Heart right ventricle (tissue), 16 donors: ENCODE measurements at places on chromosomes 3 and 15. TPM values are rescaled to one million over a fixed set of nuclear protein-coding genes. Genes with fewer than 3 reads are reported as not detected.
A peak's percentile ranks its signal among the peaks of the same experiment; 100 is the strongest.

The XCR1 gene
- total RNA-seq = not detected

The CCR2 gene
- total RNA-seq = 0.30 TPM

The GUCA1C gene
- 0.56 TPM for total RNA-seq

DNA sequence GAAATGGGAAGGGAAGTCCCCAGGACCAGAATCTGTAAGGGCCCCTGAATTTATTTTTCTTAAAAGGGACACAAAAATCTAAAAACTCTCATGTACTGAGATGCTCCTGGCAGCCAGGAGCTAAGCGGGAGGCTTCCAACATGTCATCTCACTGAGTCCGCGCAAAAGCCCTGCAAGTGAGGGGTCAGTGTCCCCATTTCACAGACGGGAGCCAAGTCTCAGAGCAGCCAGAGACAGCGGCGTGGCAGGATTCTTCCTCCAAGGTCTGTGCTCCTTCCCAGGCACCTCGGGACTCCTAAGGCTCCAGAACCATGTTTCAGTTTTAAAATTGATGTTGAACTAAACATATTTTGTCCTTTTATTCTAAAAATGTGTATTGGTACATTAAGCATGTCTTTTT lies 114.8 kb downstream of the ADCY5 start:
- H3K27ac ChIP-seq = peak overlapping the region; percentile 92
- no peaks in the 10 kb centered on the region for H3K36me3 ChIP-seq
- no peak for DNase-seq

DNA sequence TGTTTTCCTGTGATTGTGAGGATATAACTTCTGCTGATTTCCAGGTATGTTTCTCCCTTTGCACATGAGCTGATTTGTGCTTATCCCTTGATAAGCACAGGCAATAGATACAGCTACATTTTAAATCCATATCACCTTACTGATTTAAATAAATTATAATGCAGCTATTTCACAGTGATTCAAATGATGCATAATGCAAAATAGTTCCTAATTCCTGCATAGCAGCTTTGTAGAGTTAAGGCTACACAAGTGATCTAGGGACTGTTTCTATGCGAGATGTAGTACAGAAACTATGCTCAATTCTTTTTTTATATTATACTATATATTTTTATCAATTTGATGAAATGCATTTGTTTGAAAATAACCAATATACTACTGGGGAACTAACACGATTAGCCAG lies 334.2 kb downstream of the LRTM1 start:
- no peak overlapping the region for H3K4me3 ChIP-seq
- no peak for DNase-seq
- H3K27me3 ChIP-seq = no peaks in the 10 kb centered on the region
- no peaks in the 10 kb centered on the region for H3K36me3 ChIP-seq
- H3K4me1 ChIP-seq = no peaks in the 10 kb centered on the region

GRCh38 chr3:70038693-70039092 lies 39.2 kb downstream of the SAMMSON start:
- H3K4me1 ChIP-seq = no peaks in the 10 kb centered on the region
- H3K4me3 ChIP-seq = no peak overlapping the region
- H3K36me3 ChIP-seq = no peaks in the 10 kb centered on the region
- no peaks in the 10 kb centered on the region for H3K27me3 ChIP-seq
- H3K27ac ChIP-seq = no peak overlapping the region
- DNase-seq = no peak

The PRR20G gene
- total RNA-seq = not detected

DNA sequence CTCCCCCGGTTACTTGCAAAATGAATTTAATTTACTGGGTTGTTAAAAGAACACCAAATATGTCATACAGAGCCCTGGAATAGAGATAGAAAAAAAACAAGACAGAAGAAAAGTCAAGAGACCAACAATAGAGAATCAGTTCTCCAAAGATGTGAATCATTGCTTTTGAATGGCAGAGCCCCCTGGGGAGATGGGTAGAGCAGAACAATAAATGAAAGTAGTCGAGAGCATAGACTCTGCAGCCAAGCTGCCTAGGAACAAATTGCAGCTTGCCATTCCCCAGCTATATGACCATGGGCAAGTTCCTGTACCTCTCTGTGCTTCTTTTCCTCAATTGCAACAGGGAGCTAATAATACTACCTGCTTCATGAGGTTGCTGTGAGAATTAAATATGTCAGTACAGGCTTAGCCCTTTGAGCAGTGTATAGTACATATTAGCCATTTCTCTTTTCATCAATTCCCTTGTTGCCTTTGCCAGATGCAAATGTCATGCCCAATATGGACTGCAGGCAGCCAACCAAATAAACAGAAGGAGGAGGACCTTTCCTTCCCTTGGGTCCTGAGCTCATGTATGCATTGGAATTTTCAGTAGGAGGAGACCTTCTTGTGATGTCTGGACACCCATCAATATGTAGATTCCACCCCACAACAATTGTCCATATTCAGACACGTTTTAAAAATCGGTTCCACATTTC lies 25.0 kb upstream of the BFSP2 start:
- no peak for DNase-seq
- peaks cover 5% of the 10 kb centered on the region for H3K4me1 ChIP-seq
- H3K36me3 ChIP-seq = no peaks in the 10 kb centered on the region
- H3K27ac ChIP-seq = no peak overlapping the region
- no peaks in the 10 kb centered on the region for H3K27me3 ChIP-seq
- H3K4me3 ChIP-seq = no peak overlapping the region

- peak overlapping the region; percentile 40 for H3K27ac ChIP-seq
- DNase-seq = peak; percentile 28
- H3K27me3 ChIP-seq = no peaks in the 10 kb centered on the region
- H3K4me3 ChIP-seq = no peak overlapping the region
- peaks cover 70% of the 10 kb centered on the region for H3K4me1 ChIP-seq
- peaks cover 23% of the 10 kb centered on the region for H3K36me3 ChIP-seq
Measured at GRCh38 chr3:105827959-105828358, 40.9 kb downstream of the CBLB start.

The ERC2 gene
- 4.2 TPM for total RNA-seq

DNA sequence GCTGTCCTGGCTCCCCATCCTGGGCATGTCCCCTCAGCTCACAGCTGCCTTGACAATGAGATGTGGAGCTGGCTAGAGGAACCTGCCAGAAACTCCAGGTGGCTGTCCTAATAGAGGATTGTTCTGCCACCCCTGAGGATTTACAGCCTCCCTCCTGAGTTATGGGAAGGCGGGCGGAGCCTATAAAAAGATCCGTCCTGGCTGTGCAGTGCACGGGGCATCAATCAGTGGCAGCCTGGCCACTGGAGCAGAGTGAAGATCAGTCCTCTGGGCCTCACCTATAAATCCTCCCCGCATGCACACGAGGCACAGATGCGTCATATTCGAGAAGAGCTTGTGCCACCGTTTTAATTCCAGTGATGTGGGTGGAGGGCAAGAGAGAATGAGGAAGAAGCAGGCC lies 90.0 kb downstream of the MEGF11 start:
- no peak for DNase-seq
- no peak overlapping the region for H3K4me3 ChIP-seq
- H3K27me3 ChIP-seq = peaks cover 9% of the 10 kb centered on the region
- no peaks in the 10 kb centered on the region for H3K4me1 ChIP-seq
- no peak overlapping the region for H3K27ac ChIP-seq
- no peaks in the 10 kb centered on the region for H3K36me3 ChIP-seq

- no peak for DNase-seq
- H3K4me1 ChIP-seq = no peaks in the 10 kb centered on the region
- peaks cover 6% of the 10 kb centered on the region for H3K27me3 ChIP-seq
- no peak overlapping the region for H3K4me3 ChIP-seq
- H3K27ac ChIP-seq = no peak overlapping the region
Measured at GRCh38 chr3:184059424-184059823, 6.6 kb downstream of the HTR3C start.

DNA sequence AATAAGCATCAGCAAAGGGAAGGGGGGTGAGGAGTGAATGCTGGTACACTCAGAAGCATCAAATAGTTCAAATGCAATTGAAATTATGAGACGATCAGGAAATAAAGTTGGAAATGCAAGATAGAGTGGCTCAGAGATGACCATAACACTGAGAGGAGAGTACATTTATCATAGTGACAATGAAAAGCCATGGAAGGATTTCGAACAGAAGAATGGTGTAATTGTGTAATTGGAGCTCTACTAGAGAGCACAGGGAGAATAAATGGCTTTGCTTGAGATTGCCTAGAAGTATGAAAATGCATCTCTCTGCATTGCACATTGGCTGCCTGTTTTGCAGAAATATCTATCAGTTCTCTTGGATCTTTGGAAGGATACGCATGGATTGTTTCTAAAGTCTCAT lies 163.3 kb downstream of the TP63 start:
- no peak overlapping the region for H3K27ac ChIP-seq
- H3K4me1 ChIP-seq = no peaks in the 10 kb centered on the region
- no peaks in the 10 kb centered on the region for H3K36me3 ChIP-seq
- H3K27me3 ChIP-seq = no peaks in the 10 kb centered on the region
- DNase-seq = no peak
- H3K4me3 ChIP-seq = no peak overlapping the region

The UBE2E2 gene
- 59.5 TPM for total RNA-seq

The GOLGA8J gene
- total RNA-seq = not detected

GRCh38 chr3:146092230-146092629 lies 68.8 kb downstream of the PLOD2 start:
- no peak overlapping the region for H3K4me3 ChIP-seq
- no peak for DNase-seq
- no peaks in the 10 kb centered on the region for H3K36me3 ChIP-seq
- no peak overlapping the region for H3K27ac ChIP-seq
- no peaks in the 10 kb centered on the region for H3K27me3 ChIP-seq
- H3K4me1 ChIP-seq = peaks cover 35% of the 10 kb centered on the region

GRCh38 chr15:64779024-64779423 lies 3.6 kb upstream of the RBPMS2 start:
- peaks cover 33% of the 10 kb centered on the region for H3K27me3 ChIP-seq
- H3K27ac ChIP-seq = no peak overlapping the region
- H3K4me3 ChIP-seq = no peak overlapping the region
- no peaks in the 10 kb centered on the region for H3K36me3 ChIP-seq
- peaks cover 4% of the 10 kb centered on the region for H3K4me1 ChIP-seq
- no peak for DNase-seq

- DNase-seq = no peak
- no peaks in the 10 kb centered on the region for H3K36me3 ChIP-seq
- H3K4me1 ChIP-seq = peaks cover 11% of the 10 kb centered on the region
- H3K27me3 ChIP-seq = no peaks in the 10 kb centered on the region
- no peak overlapping the region for H3K27ac ChIP-seq
Measured at GRCh38 chr3:37118163-37118562, 56.2 kb downstream of the LRRFIP2 start.

- DNase-seq = no peak
- H3K27me3 ChIP-seq = no peaks in the 10 kb centered on the region
- H3K4me1 ChIP-seq = peaks cover 62% of the 10 kb centered on the region
- peaks cover 6% of the 10 kb centered on the region for H3K36me3 ChIP-seq
- no peak overlapping the region for H3K4me3 ChIP-seq
Measured at GRCh38 chr3:30667280-30667651, 60.9 kb downstream of the TGFBR2 start.

- peaks cover 6% of the 10 kb centered on the region for H3K27me3 ChIP-seq
- H3K36me3 ChIP-seq = no peaks in the 10 kb centered on the region
- H3K4me3 ChIP-seq = no peak overlapping the region
Measured at GRCh38 chr3:122988508-122988907, 39.1 kb downstream of the SEMA5B start.

- H3K27me3 ChIP-seq = peaks cover 13% of the 10 kb centered on the region
- H3K4me1 ChIP-seq = no peaks in the 10 kb centered on the region
- no peak for DNase-seq
- no peaks in the 10 kb centered on the region for H3K36me3 ChIP-seq
Measured at GRCh38 chr3:10581251-10581650, 75.9 kb upstream of the ATP2B2 start.

The NPAP1 gene
- total RNA-seq = not detected

DNA sequence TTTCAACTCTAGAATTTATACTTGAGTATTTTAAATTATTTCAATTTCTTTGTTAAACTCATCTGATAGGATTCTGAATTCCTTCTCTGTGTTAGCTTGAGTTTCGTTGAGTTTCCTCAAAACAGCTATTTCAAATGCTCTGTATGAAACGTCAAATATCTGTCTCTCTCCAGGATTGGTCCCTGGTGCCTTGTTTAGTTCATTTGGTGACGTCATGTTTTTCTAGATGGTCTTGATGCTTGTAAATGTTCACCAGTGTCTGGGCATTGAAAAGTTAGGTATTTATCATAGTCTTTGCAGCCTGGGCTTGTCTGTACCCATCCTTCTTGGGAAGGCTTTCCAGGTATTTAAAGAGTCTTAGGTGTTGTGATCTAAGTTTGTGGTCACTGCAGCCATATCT lies 151.1 kb downstream of the KCNAB1 start:
- DNase-seq = no peak
- H3K4me1 ChIP-seq = no peaks in the 10 kb centered on the region
- H3K27me3 ChIP-seq = no peaks in the 10 kb centered on the region
- no peaks in the 10 kb centered on the region for H3K36me3 ChIP-seq
- H3K4me3 ChIP-seq = no peak overlapping the region

The HAPLN3 gene
- total RNA-seq = 4.2 TPM

DNA sequence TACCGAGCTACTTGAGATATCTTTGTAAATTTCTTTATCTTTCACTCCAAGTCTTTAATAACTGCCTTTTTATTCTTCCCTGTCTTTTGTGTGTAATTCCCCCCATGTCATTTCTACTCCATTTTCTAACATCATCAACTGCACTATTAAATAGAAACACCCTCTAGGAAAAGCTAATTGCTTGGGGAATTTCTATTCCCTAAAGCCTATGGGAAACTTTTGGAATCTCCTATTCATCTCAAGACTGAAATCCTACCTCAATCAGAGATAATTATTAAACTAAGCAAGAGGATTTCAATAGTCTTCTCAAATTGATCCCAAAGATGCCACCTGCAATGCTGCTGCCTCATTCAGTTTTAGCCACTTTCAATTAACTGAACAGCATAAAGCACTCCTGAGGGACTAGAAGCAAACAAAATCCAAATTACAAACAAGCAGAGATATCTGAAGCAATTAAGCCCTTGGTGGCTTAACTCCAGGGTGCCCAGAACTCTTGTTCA lies 598.7 kb downstream of the IGSF11 start:
- no peaks in the 10 kb centered on the region for H3K36me3 ChIP-seq
- no peak overlapping the region for H3K27ac ChIP-seq
- no peaks in the 10 kb centered on the region for H3K4me1 ChIP-seq

DNA sequence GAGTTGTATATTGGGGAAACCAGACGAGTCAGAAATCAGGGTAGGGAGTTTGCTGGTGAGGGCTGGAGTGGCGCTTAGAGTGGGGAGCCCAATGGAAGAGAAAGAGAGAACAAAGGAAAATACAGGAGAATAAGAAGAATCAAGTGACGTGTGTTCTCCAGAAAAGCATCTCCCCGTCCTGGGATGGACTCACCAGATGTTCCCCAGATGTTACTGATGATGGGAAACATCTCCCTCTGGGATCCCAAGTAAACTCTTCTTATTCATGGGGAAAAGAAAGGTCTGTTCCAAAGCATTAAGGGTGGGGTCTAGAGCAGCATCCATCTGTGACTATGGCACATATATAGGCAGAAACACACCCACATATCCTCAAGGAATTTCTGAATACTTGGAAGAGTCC lies 3.0 kb upstream of the CSRNP1 start:
- H3K27ac ChIP-seq = peak overlapping the region; percentile 58
- H3K27me3 ChIP-seq = no peaks in the 10 kb centered on the region
- H3K36me3 ChIP-seq = no peaks in the 10 kb centered on the region
- H3K4me1 ChIP-seq = peaks cover 15% of the 10 kb centered on the region
- no peak for DNase-seq
